ENCODE measurements at places on chromosomes 12 and 14. TPM values are rescaled to one million over a fixed set of nuclear protein-coding genes. Genes with fewer than 3 reads are reported as not detected.

DNA sequence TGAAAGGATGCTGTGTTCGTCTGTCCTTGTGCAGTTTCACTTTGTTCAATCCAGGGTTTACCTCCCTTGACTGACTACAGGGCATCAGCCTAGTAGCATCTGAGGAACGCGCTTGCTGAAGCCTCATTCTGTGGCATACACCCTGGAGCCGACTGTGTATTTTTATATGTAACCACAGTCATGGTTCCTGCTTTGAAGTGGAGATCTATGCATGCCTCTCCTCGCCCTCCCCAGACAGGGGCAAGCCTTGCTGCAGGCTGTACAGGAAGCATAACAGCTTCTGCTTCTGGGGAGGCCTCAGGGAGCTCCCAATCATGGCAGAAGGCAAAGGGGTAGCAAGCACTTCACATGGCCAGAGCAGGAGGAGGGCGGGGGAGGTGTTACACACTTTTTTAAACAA, 262.1 kb downstream of the BCL11B start:
- DNase-seq: peak; percentile 6

Gene KLRC4
- total RNA-seq: not detected

Gene PCED1B
- 55.5 TPM for total RNA-seq

DNA sequence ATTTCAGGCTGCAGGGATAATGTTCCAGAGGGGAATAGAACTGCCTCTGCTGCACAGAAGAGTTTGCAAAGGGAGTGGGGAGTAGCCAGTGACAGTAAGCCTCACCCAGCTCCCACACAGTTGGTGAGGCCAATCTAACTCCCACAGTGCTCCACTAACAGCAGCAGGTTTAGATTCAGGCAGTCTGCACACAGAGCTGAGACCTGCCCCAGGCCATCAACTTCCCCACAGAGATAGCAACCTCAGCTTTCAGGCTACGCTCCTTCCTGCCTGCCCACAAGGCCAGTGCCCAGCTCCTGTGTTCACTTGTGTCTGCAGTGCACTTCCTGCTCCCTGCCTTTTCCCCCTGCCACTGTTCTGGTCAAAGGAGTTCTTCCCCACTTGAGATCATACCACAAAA, 107.5 kb downstream of the TBC1D30 start:
- no peak for DNase-seq

- no peak for DNase-seq
Observed at GRCh38 chr14:74945261-74945851, 10.0 kb downstream of the PGF start.

GRCh38 chr12:70607107-70607506, 30.1 kb downstream of the PTPRB start:
- DNase-seq: no peak

Gene OTUB2
- 1.5 TPM for total RNA-seq

Gene PRIM1
- total RNA-seq: 67.5 TPM

- DNase-seq: no peak
Observed at GRCh38 chr14:44609201-44609600, 102.1 kb upstream of the FSCB start.

Gene CD69
- total RNA-seq: 90.5 TPM

GRCh38 chr12:88367231-88367630, 213.0 kb downstream of the KITLG start:
- no peak for DNase-seq

Gene TAS2R14
- 2.9 TPM for total RNA-seq

DNA sequence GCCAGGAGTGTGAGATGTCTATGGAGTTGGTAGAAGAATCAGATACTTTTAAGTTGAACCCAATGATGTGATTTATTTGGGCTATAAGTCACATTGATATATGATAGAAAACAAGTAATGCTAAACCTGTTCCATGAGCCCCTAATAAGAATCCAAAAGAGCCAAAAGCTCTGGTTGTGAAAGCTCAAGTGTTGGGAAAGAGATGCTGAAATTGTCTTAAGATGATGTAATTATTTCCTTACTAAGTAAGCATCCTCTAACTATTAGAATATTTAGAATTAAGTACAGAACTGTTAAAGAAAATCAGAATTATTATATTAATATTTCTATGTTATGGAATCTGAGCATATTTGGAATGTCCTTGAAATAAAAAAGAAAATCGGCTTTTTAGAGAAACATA, 17.6 kb upstream of the SLC2A13 start:
- DNase-seq: no peak

DNA sequence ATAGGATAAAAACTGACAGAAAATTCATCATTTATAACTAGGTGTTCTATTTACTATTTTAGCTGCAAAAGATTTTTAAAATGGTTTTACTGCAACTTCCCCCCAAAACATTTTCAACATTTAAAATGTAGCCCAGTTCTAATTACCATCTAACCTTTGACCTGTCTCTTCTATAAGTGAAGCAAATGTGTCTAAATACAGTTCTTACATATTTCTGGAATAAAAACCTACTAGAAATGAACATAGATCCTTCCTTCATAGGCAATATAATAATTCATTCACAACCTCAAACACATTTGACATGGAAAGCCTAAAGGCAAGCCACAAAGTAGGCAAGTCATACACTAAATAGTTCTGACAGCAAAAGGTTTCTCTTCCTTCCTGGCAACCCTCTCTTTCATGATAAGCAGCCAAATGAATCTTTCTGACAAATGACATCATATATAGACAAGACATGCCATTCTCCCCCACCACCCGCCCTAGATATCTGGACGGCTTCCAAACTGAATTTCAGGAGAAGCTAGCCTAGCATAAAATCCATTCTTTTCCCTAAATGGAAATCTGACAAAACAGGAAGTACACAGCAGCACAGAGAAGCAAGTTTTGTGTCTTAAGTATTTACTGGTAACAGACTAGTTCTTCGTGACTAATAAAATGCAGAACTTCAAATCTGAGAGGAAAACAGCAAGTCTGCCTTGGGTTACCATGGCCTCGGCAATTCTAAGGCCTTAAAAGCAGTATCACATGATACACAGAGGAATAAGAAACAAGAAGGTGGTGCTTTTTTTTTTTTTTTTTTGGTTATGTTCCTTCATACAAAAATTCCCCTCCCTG, 17.2 kb upstream of the ARID4A start:
- peak; percentile 19 for DNase-seq

Gene FOXG1
- not detected for total RNA-seq

GRCh38 chr14:94142247-94142646, 12.8 kb upstream of the IFI27L2 start:
- no peak for DNase-seq

Gene ADAMTS20
- not detected for total RNA-seq

GRCh38 chr14:58082491-58083098, 69.4 kb downstream of the ARMH4 start:
- DNase-seq: no peak

DNA sequence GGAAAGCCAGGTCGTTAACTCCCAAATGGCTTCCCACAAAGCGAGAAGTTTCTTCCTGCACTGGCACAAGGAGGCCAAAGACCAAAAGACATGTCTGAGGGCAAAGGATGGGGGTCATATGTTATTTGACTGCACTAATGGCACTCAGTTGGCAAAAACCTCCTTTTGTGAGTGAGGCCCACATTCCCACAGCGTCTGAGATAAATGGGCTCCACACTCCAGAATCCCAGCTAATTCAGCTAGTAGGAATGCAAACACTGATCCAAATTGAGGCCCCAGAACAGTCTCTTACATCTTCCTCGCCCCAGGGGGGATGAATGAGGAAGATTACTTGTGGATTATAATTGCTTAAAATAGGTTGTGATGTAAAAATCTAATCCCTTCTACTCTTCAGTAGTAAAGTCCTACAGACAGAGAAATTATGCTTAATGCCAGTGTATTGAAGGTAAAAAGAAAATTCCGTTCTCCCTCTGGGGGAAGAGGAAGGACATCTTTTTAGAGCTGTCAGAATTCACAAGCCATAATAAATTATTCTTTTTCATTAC, 86.4 kb upstream of the PIWIL1 start:
- no peak for DNase-seq

Gene OTX2
- total RNA-seq: not detected

- no peak for DNase-seq
Observed at GRCh38 chr14:81289516-81289915, 68.8 kb upstream of the GTF2A1 start.

DNA sequence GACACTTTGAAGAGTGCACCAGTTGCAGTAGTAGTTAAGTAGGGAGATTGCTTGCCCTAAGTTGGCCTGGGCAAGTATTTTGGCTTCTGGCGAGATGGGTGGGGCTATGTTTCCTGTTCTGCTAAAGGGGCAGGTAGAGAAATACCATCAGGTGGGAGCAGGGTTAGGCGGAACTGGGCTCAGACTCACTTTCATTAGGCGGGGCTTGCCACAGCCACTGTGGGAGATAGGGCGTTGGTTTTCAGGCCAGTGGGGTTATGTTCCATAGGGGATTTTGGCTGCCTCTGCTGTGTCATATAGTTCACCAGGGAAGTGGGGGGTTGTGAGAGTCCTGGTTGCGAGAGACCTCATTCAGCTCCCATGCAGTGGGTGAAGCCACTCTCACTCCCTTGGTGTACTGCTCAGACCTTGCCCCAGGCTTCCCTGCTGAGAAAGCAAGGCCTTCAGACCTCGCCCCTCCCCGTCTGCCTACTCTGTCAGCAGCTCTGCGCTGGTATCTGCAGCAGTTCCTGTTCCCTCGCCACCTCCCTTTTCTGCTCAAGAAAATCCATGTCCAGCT, 43.3 kb downstream of the AEBP2 start:
- DNase-seq: peak; percentile 26

- DNase-seq: no peak
Observed at GRCh38 chr14:37894463-37894862, 299.0 kb downstream of the TTC6 start.

- no peak for DNase-seq
Observed at GRCh38 chr12:50073206-50073605, 11.9 kb upstream of the SMARCD1 start.

GRCh38 chr14:98914942-98915341, 357.1 kb downstream of the BCL11B start:
- DNase-seq: no peak

DNA sequence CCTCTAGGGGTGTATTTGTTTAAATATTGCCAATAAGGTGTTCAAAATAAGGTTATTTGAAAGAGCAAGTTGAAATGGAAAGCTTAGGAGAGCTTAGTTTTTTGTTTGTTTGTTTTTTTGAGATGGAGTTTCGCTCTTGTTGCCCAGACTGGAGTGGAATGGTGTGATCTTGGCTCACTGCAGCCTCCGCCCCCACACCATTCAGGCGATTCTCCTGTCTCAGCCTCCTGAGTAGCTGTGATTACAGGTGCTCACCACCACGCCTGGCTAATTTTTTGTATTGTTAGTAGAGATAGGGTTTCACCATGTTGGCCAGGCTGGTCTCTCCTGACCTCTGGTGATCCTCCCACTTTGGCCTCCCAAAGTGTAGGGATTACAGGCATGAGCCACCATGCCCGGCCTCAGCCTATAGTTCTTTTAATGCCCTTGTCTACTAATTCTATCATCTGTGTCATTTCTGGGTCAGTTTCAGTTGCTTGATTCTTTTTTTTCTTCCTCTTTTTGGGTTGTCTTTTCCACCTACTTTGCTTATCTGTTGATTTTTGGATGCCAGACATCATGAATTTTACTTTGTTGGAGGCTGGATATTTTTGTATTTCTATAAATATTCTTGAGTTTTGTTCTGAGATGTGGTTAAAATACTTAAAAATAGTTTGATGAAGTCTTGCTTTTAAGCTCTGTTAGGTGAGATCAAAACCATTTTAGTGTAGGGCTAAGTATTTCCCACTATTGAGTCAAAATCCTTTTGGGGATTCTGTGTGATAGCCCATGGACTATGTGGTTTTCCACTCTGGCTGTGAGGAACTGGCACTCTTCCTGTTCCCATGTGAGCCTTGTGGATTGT, 18.7 kb downstream of the RCOR1 start:
- DNase-seq: no peak

DNA sequence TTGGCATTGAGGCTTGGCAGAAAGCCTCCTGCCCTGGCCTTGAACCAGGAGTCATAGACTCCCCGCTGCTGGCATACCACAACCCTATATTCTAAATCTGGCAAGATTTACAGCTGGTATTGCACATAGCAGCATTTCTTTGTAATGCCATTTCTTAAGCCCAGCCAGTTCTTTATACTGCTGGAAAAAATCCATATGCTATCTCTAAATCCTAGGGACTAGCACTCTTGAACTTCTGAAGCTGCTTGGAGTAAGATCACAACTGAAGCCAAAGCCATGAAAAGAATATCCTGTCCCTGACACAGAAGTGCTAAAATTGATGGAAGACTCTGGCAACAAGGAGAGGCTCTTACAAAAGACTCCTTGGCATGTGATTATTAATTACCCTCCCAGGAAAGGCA, 89.3 kb downstream of the KCNC2 start:
- no peak for DNase-seq

- DNase-seq: no peak
Observed at GRCh38 chr12:104600036-104600712, 143.4 kb downstream of the CHST11 start.

DNA sequence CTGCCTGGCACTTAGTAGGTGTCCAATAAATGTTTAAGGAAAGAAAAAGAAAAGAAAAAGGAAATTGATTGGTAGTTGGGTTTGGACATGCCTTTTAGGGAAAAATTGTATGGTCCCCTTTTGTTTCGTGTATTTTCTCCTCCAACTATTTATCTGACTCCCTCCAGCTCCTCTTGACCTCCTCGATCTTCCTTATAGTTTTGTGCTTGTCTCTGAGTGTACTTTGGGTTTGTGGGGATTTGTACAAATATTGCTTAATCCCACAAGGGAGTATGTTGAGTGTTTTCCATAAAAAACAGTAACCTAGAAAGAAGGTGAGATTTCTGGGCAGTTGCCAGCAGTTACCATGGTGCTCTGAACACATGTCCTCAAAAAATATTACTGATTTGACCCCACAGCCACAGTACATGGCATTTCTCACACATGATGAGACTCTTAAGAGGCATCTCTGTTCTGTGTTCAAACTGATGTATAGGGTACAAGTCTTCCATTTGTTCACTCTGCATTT, 15.7 kb downstream of the PLEKHG7 start:
- DNase-seq: no peak

- DNase-seq: no peak
Observed at GRCh38 chr14:81400202-81400678, at the start of gene STON2. STON2 (minus strand) TSS chr14:81400324; CDS start chr14:81398382, 1,942 bp downstream.

Gene SMOC1
- not detected for total RNA-seq

DNA sequence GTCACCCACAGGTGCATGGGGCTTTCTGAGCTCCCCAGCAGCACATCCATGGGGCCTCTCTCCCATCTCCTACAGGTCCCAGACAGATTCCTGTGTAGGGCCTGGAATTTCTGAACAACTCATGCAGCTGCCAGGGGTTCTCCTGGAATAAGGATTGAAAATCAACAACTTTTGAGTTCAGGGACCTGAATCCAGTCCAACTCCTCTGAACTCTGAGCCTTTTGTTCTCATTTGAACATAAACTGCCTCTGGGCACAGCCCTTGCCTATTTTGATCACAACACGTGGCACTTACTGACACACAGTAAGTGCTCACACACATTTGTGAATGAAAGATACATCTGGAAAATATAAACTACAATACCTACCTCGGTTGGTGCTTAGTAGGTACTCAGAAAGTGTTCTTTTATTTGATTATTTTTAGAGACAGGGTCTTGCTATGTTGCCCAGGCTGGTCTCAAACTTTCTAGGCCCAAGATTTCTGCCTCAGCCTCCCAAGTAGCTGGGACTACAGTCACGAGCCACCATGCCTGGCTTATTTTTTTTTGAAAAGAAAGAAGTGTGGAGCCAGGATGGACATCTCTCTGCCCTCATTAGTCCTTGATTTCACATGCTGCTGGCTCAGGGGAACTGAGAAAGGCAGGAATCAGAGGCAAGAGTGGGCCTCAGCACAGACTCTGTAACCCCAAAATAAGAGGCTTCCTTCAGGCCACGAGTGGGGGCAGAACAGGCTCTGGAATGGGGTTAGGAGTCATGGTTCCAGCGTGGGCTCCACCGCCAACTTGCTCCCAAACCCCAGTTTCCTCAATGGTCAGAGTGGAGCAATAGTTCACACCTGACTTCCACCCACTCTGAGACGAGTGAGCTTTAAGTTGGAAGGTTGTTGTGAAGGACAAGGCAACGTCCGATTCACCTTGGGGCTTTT, 27.0 kb downstream of the SYNE3 start:
- no peak for DNase-seq

Gene TECPR2
- 10.1 TPM for total RNA-seq

Data from activated T-helper 1 cell treated with anti-CD3 and anti-CD28 coated beads, Interleukin-12 subunit alpha, Interleukin-12 subunit beta, Interleukin-2, Interleukin-4 antibody, amounts not matched to agents 30 ng/mL and 10 ng/mL and 1 ng/mL, durations not matched to agents 14 hours and 24 hours and 36 hours (primary cell).